ENCODE measurements at places on chromosomes 6 and 20.

DNA sequence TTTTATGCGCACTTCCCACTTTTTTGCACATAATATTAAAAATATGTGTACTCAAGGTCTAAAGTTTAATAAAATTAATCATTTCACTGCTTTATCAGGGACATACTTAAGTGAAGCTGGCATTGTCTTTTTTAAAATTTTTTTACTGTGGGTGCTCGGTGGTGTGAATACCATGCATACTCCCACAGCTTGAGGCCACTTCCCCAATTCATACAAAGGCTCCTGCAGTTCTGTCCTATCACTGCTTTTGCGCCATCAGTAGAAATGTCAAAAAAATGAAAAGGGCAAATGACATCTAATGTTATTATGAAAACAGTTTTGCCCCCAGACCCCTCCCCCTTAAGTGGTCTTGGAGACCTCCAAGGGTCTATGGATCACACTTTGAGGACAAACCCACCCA is 464.1 kb upstream of the ARID1B start:
- no peak for DNase-seq

GRCh38 chr6:77298283-77298682 is 165.0 kb downstream of the HTR1B start:
- DNase-seq = no peak

- no peak for DNase-seq
These were observed 141.3 kb downstream of the IMPG1 start for GRCh38 chr6:75931011-75931680.

DNA sequence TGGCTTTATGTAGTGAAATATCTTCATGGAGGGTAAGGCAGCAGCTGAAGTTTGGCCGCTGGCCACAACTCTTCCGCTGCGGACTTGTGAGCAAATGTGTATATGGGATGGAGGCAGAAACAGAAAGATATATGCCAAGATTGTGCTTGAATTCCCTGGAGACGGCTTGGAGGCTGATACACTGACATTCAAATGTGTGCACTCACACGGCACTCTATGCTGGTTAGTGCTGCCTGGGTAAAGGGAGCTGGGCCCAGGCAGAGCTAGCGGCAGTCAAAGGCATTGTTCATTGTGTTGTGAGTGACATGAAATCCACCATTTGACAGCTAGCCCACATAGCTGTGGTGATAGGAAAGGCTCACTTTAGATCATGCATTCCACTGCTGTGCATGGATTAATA is 202.7 kb downstream of the CLIC5 start:
- DNase-seq = no peak

DNA sequence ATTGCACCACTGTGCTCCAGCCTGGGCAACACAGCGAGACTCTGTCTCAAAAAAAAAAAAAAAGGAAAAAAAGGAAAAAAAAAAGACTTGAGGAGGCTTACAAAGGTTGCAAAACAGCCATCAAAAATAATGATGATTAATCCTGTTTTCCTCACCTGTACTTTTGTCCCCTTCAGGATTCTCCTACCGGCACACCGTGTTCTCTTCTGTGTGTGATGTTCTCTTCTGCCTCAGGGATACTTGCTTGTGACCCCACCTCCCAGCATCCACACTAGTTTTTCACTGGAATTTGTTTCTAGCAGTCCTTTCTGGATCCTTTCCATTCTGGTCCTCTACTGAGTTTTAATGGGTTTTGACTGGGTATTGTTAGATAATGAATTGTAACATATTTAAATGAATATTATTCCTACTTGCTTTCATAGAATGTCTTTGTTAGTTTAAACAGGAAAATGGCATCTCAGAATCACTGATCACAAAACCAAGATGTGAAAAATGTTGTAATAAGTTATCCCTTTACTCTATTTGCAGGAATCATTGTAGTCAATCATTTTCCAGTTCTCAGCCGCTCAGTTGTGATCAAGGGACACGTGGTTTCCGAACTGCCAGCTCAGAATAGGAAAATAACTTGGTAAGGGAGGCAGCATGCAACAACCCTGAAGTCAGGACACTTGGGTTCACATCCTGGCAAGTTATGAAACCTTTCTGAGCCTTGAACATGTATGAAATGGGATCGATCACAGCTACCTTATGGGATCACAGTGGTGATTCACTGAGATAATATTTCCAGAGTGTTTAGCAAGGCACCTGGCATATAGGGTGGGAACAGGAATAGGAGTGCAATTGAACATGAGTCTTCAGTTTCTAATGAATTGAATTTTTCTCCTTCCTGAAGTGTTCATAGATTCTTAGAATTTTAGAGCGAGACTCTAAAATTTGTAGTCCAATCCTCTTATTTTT is 8.5 kb downstream of the C6orf89 start:
- DNase-seq = no peak

DNA sequence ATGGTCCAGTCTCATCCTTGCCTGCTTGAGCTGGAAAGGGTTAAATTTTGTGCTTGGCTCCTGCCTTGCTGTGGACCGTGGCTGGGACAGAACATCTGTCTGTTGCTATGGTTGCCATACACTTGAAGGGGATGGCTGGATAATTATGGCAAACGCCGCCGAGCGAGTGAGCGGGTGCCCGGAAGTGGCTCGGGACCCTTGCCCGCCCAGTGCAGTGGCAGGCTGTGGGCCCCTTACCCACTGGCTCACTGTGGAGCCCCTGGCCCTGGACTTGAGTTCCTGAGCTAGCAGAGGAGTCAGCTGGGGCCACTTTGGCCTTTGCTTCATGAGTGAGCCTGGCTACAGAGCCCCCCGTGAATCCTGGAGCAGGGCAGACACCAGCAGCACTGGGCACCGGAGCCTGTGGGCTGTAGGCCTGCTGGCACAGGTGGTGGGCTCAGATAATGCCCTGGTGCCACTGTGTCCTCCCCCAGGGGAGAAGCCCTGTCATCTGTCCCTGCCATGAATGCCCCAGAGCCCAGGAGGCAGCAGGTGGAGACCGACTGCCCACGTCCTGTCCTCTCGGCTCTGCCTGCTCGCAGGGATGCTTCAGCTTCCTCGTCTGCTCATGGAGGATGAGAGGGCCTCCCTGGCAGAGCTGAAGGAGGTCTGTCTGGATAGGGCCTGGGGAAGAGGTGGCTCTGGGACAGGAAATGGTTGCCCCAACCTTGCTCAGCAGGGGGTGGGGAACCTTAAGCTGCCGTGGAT is 25.5 kb upstream of the NOL4L start:
- no peak for DNase-seq

DNA sequence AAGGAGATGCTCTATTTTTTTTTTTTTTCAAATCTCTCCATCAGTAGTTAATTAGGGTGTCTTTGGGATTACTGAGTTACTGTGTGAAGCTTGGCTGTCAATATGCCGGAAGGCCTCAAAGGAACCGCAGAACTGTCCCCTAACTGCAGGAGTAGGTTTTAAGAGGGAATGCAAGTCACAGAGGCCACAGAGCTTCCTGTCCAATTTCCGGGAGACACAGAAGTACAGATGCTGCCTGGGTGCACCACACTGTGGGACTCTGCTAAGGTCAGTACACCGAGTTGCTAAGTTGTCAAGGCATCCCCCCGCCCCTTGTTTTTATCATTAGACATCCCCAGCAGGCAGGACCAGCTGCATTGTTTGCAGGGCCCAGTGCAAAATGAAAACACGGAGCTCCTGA is 120.2 kb upstream of the RAB32 start:
- DNase-seq = no peak

Measured in CD4-positive, alpha-beta memory T cell (primary cell).